Muscle of back (tissue), 13 donors: ENCODE measurements at places on chromosomes 3 and 15.

GRCh38 chr3:195154793-195155535 lies 116.0 kb downstream of the XXYLT1 start:
- DNase-seq, result peak; percentile 85

DNA sequence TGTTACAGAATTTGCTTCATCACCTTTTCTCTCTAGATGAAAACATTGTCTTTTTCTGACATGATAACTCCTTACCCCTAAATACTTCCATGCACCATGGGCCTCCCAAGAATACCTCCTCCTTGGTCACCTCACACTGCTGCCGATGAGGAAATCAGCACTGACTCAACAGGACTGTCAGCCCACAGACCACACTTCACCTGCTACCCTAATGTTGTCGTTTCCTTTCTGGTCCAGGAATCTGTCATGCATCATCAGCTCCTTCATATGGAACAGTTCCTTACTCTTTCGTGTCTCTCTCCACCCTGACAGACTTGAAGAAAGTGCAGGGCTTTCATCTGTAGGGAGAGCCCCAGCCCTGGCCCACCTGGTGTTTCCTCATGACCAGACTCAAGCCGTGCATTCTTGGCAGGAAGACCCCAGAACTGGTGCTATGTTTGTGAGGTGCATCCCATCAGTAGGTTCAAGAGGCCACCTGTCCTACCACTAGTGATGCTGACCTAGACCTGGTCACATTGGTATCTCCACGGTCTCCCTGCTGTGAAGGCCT lies 41.1 kb upstream of the PLXNA1 start:
- no peak for DNase-seq

DNA sequence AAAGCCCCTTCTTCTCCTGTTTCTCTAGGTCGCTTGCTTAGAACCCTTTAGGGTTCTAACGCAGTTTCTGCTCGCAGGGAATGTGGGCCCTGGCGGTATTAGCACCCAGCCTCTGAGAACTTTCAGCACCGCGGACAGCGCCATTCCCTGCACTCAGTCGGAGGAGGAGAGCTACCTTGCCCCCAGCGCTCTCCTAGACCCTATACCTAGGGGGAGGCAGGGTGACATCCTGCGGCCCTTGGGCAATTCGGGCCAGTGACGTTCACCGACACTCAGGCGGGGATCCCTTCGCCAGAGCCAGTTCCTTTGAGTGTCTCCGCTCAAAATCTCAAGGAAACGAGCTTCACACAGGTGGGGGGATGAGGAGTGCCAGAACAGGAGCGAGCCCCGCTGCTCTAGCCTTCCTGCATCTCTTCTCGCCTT lies 1.3 kb downstream of the SLC7A14 start:
- peak; percentile 80 for DNase-seq

DNA sequence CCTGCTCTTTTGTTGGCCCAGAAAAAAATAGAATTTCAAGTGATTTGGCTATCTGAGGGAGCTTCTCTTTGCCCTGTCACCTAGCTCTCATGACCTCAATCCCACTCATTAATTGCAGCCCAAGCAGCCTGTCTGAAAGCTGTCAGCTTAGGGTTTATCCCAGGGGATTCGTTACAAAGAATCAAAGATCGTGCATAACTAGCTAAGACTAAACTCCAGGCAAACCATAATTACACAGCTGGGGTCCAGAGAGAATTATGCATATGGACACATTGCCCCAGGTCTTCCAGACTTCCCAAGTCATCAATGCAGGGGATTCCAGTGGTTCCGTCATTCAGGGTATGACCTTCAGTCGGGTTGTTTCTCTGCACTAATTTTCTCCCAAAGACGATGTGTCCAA lies 91.6 kb upstream of the CBLB start:
- no peak for DNase-seq

- peak; percentile 89 for DNase-seq
Observed at GRCh38 chr15:53833134-53833624, 73.7 kb upstream of the WDR72 start.

DNA sequence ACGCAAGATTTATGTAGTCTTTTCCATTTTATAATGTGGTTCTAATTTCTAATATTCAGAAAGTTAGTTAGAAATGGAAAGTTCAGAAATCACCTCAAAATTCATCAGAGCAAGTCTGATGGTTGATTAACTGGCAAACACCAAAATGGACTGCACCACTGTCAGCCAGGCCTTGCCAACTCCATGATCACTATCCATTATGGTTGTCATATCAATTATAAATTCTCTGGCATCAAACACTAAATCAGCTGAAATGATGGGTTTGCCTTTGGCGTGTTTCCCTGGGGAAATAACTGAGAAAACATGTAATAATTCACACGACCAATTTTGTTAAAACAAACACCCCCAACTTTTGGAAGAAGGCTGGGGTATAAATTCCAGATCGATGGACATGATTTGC lies 219.4 kb downstream of the CDIN1 start:
- DNase-seq, result no peak

GRCh38 chr3:194373028-194373427 lies 3.5 kb upstream of the LRRC15 start:
- no peak for DNase-seq

- no peak for DNase-seq
Observed at GRCh38 chr3:144480416-144480919, 508.8 kb downstream of the DIPK2A start.

GRCh38 chr15:83061680-83062079 lies 5.4 kb downstream of the BTBD1 start:
- DNase-seq, result no peak

- DNase-seq, result no peak
Observed at GRCh38 chr3:186281176-186281575, 80.9 kb downstream of the DGKG start.
